Activated CD4-positive, alpha-beta T cell treated with anti-CD3 and anti-CD28 coated beads, Interleukin-2, amount 50 U/mL, for 1 hour (primary cell): ENCODE measurements at places on chromosomes 3 and 15.
A peak's percentile ranks its signal among the peaks of the same experiment; 100 is the strongest.

DNA sequence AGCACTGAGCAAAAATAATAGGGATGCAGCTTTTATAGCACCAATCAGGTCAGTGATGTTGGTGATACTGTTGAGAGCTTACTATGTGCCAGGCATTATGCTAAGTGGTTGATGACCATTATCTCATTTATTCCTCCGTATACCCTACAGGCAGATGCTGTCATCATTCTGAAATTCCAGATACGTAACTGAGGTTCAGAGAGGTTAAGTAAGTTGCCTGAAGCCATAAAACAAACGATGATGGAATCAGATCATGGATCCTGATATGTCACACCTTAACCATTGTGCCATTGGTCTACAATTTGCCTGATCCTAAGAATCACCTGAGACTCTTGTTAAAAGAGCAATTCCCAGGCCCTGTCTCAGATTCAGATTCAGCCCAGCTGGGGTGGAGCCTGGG is 49.5 kb downstream of the ST6GAL1 start:
- DNase-seq: no peak

DNA sequence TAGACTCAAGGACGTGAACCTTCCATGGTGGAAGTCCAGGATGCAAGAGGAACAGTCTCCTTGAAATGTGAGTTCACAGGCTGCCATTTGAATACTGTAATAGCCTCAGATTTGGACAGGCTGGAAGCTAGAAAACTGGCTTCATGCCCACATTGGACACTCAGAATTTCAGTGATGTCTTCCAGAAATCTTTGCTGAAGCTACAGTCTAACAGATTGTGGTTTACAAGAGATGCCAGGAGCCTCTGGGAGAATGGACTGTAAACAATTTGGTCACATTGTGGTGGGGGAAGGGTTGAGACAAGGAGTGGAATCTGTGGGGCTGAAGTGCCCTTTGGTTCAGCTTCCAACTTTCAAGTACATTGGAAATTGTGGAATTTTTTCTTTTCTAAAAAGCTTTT is 252.0 kb upstream of the PROK2 start:
- DNase-seq: no peak

DNA sequence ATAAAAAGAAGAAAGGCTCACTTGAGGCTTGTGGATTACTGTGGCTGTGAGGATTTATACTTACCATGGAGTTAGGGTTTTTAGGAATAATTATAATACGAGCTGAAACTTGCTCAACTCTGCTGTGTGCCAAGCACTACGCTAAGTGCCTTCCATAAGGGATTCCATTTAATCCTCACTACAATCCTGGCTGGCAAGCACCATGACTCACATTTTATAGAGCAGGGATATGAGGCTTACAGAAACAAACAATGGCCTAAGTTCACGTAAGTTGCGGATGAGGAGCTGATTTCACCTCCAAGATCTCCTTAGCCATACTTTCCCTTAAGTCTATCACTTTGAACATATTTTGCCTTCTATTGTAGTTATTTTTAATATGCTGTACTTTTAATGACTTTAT is 43.9 kb upstream of the ARL8B start:
- DNase-seq: no peak

GRCh38 chr3:195397524-195397923 is 45.3 kb downstream of the ACAP2 start:
- no peak for DNase-seq

DNA sequence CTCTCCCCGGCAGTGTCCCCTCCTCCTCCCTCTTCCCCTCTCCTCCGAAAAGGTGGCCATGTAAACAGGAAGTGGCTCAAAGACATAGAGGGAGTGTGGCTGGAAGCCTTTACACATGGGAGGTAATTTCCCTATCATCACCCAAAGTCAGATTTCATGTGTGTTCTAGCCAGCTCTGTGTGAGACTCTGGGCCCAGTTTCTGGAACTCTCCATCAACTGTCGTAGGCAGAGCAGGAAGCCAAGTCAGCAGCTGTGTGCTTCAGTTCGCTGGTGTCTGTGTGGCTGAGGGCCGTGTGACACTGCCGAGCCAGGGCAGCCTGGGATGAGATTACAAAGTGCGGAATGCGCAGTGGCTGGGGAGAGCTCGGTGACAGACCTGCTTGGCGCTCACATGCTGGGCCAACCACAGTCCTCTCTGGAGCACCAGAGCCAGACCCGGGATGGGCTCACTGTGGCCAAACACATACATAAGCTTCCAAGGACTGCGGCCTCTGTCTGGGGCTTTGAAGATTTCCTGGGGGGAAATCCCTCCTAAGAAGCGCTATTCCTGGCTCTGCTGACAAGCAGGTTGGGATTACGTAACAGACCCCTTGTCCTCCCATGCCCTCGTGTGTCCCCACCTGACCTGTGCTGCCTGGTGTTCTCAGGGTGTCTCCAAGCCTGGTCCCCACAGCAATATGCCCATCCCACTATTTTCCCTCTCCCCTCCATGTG is 50.7 kb downstream of the UMPS start:
- no peak for DNase-seq

GRCh38 chr15:89303986-89304385 is 30.6 kb downstream of the POLG start:
- DNase-seq: no peak

DNA sequence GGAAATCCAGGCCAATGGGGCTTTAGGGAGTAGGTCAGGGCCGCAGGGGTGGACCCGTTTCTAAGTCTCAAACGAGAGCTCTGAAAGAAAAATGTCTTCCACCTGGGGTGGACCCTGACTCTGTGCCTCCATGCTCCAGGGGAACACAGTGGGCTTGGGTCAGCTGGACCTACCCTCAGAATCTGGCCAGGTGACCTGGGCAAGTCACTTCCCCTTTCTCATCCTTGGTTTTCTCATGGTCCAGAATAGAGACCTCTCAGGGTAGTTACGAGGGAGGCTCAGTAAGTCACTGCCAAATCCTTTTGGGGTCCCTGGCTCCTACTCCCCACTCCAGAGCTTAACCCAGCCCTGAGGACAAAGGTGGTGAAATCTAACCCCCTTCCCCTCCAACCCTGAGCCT is 25.8 kb downstream of the EFCAB12 start:
- DNase-seq: no peak

GRCh38 chr3:14418296-14419250 is 16.2 kb downstream of the SLC6A6 start:
- DNase-seq: no peak

DNA sequence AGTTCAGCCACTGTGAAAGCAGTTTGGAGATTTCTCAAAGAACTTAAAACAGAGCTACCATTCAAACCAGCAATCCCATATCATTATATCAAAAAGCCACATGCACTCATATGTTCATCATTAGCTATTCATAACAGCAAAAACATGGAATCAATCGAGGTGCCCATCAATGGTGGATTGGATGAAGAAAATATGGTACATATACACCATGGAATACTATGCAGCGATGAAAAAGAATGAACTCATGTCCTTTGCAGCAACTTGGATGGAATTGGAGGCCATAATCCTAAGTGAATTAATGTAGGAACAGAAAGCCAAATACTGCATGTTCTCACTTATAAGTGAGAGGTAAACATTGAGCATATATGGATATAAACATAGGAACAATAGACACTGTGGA is 32.1 kb downstream of the IMPG2 start:
- no peak for DNase-seq

DNA sequence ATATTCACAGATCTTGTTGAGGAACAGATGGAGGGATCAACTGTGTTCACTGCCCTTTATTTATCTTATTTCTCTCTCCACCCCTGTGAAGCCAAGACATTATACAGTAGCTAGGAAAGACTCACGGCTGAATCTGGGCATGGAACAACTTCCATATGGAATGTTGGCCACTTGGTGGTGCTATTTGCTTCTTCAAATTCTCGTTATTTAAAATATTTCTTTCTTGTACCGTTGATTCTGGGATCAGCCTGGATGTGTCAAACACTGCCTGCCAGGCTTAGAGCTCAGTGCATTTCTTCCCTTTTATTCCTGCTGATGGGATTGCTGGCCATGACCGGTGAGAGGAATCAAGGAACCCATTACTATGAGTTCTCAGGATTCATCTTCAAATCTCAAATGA is 17.5 kb upstream of the GASK1A start:
- DNase-seq: peak; percentile 4

- no peak for DNase-seq
Observed at GRCh38 chr3:194985031-194985578, 285.9 kb downstream of the XXYLT1 start.

DNA sequence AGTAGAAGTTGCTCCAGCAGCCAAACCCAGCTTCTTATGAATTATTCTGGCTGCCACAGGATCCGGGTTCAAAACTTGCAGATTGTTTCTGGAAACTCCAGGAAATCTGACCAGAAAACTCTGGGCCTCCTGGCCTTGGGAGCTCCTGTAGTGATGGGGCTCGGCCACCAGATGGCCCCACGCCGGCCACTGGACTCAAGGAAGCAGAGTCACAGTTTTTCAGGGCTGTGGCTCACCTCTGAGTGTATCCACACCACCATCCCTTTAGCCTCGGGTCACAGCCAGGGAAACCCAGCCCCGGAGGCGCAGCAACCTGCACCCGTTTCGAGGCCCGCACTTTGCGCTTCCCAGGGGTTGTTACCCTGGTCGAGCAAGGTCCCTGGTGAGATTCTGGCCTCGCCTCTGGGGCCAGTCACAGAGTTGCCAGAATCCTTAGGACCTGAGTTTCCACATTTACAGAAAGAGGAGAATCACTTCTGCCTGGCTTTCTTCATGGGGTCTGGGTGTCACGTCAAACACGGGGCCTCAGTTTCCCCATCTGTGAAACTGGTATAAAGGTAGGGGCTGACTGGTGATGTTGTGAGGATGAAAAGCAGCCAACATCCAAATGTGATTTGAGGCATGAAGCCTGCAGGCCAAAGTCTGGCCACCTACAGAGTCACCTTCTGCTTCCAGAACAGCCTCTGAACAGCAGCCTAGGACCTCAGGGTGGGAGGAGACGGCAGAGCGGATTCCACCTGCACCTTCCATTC is 53.5 kb upstream of the LCTL start:
- DNase-seq: peak; percentile 27

DNA sequence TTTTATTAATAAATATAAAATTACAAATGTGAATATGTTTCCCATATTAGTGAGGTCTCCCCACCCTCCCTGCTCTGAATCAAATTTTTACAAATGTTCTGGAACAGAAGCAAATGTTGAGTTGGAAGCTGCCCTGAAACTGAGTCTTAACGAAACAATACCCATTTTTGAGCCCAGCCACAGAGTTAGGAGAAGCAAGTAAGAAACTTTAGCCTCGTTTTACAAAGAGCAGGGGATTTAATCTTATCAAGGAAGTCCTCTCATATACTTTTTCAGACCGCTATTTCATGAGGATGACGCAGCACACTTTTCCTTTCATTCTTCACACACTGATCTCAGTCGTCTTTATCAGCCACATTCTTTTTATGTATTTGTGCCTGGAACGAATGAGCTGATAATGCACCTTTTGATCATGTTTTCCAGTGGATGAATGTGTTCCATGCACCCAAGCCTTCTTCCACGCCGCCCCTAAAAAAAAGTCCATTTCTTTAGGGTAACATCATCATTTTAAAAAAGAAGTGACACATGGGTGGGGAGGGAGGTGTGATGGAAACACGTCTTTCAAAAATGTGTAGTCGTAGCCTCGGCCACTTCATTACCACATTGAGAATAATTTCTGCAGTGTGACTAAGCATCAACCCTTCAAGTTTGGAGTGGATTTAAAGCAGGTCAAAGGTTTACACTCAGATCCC is 48.1 kb downstream of the SETMAR start:
- peak; percentile 16 for DNase-seq

DNA sequence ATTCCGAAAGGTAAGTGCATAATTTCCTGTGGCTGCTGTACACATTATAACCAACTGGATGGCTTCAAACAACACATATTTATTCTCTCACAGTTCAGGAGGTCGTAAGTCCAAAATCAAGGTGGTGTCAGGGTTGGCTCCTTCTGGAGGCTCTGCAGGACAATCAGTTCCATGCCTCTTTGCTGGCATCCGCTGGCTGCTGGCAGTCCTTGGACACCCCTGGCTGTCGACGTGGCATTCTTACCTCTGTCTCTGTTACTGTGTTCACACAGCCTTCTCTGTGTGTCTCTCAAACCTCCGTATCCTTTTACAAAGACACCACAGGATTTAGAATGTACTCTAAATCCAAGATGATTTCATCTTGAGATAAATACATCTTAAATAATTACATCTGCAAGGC is 398.8 kb upstream of the ATP10A start:
- no peak for DNase-seq

- no peak for DNase-seq
Observed at GRCh38 chr15:79721256-79721655, 175.6 kb downstream of the MTHFS start.

DNA sequence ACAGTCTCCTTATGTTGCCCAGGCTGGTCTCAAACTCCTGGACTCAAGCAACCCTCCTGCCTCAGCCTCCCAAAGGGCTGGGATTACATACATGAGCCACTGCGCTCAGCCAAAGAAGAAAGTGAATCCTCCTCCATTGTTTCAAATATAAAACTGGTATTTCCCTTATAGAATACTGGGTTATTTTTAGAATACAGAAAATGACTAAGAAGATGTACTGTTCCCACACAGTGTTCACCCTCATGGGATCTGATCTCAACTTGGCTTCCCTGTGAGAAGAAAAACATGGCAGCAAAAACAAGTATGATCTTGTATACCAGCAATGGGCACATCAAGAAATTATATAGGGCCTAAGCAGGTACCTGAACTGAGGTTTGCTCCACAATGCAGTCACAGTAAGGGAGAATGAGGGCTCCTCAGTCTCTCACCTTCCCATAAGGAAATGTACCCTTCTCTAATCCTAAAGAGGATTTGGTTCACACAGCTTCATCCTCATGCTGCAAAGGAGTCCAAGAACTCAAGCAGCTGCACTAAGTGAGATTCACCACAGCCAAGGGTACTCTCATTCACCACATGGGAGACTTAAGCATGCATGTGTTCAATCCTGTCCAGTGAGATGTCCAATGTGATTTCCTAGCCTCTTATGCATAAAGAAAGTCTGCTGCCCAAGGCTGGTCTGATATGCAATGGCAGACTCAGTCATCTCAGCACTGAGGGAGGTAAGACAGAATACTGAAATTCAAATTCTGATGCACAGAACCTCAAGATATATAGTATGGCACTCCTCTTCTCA is 25.8 kb downstream of the USP4 start:
- no peak for DNase-seq

- no peak for DNase-seq
Observed at GRCh38 chr15:71679793-71680353, 130.5 kb upstream of the NR2E3 start.

GRCh38 chr3:69052472-69052898 is 352 bp upstream of the TMF1 start:
- no peak for DNase-seq

DNA sequence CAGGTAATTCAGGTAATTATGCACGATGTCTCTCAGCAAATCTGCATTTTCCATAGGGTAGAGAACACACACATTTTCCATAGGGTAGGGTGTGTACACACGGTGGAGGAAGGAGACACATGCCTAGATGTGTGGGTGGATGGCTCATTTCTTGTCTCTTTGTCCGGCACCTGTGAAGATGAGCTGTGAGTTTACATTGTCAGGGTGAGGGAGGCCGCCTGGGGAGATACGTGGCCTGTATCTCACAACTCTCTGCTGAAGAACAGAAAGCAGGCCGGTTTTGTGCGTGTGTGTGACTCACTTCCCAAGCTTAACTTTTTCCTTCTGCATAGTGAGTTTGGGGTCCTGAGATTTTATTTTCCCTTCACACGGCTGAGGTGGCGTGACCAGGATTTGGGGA is 60.3 kb downstream of the SLC6A6 start:
- DNase-seq: no peak

GRCh38 chr3:106337116-106337515 is 468.3 kb upstream of the CBLB start:
- DNase-seq: no peak
